Stimulated activated CD4-positive, alpha-beta T cell treated with anti-CD3 and anti-CD28 coated beads, Interleukin-2, amount 100 ng/mL, for 24 hours (primary cell): ENCODE measurements at places on chromosomes 6 and 20.

- DNase-seq, result peak; percentile 29
Observed at GRCh38 chr6:46781478-46782378, 11.5 kb upstream of the MEP1A start.

GRCh38 chr20:53208110-53208832, 236.1 kb downstream of the TSHZ2 start:
- peak; percentile 30 for DNase-seq

GRCh38 chr20:25676164-25676809, 20.4 kb downstream of the ZNF337 start:
- no peak for DNase-seq

DNA sequence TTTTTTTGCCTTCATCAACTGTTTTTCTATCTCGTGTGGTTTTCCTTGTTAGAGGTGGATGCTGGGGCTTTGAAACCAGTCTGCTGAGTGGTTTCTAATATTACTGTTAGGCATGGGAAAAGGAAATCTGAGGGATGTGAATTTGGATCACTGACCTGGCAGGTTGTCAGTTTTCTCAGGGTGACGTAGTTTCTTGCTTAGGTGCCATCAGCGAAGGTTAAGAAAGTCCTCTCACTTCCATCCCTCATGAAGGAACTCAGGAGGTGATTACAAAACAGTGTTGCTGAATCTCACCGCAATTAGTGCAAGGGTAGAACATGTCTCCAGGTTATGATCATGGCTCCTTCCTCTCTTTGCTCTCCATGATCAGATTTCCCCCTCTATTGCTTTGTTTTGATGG, 135.9 kb downstream of the SOX4 start:
- DNase-seq, result no peak

DNA sequence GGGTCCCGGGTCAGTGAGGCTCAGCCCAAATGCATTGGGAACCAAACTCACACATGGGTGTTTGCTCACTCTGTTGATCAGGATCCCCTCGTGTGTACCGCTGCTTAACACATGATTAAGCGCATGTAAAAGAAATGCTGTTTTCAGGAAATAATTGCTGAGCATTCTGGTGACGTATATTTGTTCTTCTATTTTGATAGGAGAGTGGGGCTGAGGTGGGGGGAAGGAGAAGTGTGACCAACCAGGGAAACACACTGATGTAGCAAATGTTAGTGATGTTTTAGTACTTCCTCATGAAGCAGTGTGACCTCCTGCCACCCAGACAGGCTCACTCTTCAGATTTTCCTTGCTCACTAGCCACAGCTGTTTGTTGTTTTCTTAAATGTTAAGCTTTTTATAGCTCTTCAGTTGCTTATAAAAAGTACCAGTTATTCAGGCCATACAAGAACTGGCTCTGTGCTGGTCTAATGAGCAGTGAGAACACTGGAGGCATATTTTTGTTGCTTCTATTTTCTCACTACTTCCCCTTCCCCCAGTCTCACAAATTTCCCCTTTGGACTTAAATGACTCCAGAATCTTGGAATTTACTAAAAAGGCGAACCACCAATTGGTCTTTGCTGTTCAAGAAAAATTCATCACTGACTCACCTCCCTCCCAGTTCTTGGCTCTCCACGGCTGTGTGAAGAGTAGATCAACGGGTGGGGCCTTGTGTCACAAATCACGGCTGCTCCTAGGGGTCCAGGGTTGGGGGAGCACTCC, 79.2 kb upstream of the BACH2 start:
- no peak for DNase-seq

GRCh38 chr6:87623248-87623647, 33.3 kb downstream of the ORC3 start:
- DNase-seq, result no peak

GRCh38 chr6:45922728-45923351, 92.8 kb downstream of the CLIC5 start:
- peak; percentile 65 for DNase-seq

GRCh38 chr6:490251-491037, 98.9 kb downstream of the IRF4 start:
- peak; percentile 47 for DNase-seq

DNA sequence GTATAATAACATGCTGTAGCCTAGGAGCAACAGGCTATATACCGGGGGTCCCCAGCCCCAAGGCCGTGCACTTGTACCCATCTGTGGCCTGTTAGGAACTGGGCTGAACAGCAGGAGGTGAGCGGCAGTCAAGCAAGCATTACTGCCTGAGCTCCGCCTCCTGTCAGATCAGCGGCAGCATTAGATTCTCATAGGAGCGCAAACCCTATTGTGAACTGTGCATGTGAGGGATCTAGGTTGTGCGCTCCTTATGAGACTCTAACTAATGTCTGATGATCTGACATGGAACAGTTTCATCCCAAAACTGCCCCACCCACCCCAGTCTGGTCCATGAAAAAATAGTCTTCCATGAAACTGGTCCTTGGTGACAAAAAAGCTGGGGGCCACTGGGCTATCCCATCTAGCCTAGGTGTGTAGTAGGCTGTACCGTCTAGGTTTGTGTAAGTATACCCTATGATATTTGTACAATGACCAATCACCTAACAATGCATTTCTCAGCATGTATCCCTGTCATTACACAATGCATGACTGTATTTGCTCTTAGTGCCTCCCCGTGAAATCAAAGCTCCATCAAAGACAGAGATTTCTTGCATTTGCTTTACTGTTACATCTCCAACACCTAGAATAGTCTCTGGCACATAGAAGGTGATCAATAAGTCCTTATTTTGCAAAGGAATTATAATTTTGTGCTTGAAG, 30.8 kb downstream of the NHSL1 start:
- no peak for DNase-seq
